ENCODE measurements at places on chromosomes 4 and X.

DNA sequence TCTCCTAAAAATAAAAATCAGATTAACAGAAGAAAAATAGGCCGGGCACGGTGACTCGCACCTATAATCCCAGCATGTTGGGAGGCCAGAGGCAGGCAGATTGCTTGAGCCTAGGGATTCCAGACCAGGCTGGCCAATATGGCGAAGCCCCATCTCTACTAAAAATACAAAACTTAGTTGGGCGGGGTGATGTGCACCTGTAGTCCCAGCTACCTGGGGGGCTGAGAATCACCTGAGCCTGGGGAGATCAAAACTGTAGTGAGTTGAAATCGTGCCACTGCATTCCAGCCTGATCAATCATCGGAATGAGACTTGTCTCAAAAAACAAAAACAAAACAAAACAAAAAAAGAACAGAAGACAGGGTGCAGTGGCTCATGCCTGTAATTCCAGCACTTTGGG lies 32.8 kb upstream of the NOCT start:
- DNase-seq = no peak

- DNase-seq = no peak
These were observed 82.5 kb downstream of the HS6ST2 start for GRCh38 chrX:132875650-132876522.

GRCh38 chrX:134990801-134991481 lies at the start of gene SMIM10:
TSS of gene SMIM10 (plus strand) at chrX:134990991. CDS start at chrX:134991096, 105 bp downstream.
- DNase-seq = peak; percentile 6

GRCh38 chrX:155215443-155216178 lies 649 bp upstream of the VBP1 start:
- no peak for DNase-seq

GRCh38 chrX:23770142-23770541 lies 12.8 kb upstream of the SAT1 start:
- no peak for DNase-seq

DNA sequence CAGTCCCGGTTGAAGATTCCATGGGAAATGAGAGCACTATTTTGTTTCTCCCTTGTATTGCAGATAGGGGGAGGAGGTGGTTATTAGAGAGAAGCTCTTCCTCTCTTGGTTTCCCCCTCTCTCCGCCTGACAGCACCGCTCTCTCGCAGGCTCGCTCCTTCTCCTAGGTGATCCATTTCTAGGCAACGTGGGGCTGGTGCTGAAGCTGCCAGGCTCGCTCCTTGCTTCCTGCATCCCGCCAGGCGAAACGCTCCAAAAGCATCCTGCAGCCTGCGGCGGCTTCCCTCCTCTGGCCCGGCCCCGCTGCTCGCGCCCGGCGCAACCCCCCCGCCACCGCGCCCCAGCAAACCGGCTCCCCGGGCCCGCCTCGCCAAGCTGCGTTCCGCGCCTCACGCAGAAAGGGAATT lies at the start of gene GRID2:
GRID2 (plus strand) TSS at position 346 of the 407 bp plus-strand sequence.
- no peak for DNase-seq

- DNase-seq = no peak
These were observed 156.0 kb upstream of the ANKRD50 start for GRCh38 chr4:124868495-124868894.

- no peak for DNase-seq
These were observed 26.8 kb upstream of the FMR1 start for GRCh38 chrX:147884958-147885357.

GRCh38 chr4:17565846-17566245 lies 11.2 kb upstream of the LAP3 start:
- no peak for DNase-seq

DNA sequence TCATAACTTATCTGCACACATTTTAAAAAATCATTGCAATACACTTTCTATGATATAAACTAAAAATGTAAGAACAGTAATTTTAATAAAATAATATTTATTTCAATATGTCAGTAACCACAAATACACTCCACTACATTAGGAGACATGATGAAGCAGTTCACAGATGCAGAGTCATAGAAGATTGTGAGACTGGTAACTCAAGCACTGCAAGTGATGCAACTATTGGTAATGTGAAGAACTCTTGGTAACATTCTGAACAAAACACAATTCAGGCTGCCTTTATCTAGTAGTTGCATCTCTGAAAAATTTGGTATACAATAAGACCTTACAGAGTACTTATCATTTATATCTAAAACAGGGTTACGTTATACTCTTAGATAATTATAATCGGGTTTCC lies 52.6 kb upstream of the LRAT start:
- no peak for DNase-seq

GRCh38 chr4:101009471-101009870 lies 337.9 kb downstream of the PPP3CA start:
- DNase-seq = no peak

- DNase-seq = no peak
These were observed 109.9 kb upstream of the FAM47C start for GRCh38 chrX:36898301-36898700.

- DNase-seq = no peak
These were observed 234.1 kb downstream of the DHRSX start for GRCh38 chrX:2266445-2267349.

GRCh38 chr4:36241771-36242170 lies 2.5 kb downstream of the ARAP2 start:
- DNase-seq = no peak

DNA sequence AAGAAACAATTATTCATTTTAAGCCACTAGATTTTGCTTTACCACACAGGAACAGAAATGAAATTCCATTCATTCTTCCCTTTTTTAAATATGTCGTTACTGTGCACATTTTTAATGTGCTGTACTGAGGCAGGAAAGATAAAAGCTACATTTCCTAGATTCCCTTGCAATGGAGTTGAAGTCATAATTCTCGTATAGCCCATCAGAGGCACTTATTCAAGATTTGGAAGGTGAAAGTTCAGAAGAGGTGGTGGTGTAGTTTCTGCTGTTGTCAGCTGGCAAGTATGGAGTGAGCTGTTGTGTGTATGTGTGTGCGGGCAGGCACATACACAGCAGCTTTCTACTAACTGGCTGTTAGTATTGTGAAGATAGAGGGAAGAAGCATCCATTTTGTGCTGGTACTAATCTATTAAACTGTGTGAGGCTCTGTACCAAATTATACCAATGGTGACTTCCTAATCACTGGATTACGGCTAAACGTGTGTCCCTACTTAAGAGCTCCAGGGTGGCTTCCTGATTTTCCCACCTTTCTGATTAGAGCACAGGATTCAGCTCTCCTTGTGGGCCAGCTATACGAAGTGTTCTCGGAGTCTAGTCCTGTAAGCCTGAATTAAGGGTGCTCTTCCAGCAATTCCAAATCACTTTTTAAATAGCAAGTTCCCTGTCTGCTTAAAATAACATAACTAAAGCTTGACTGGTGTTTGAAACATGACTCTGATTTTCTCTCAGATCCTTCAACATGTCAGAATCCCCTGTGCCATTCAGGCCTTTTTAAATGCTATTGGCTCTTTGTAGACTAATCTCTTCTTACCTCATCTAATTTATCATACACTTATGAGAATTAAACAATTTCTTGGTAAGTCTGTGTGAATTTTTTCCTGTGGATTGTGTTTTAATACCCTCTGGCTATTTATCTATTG lies 43.8 kb downstream of the PDS5A start:
- no peak for DNase-seq

DNA sequence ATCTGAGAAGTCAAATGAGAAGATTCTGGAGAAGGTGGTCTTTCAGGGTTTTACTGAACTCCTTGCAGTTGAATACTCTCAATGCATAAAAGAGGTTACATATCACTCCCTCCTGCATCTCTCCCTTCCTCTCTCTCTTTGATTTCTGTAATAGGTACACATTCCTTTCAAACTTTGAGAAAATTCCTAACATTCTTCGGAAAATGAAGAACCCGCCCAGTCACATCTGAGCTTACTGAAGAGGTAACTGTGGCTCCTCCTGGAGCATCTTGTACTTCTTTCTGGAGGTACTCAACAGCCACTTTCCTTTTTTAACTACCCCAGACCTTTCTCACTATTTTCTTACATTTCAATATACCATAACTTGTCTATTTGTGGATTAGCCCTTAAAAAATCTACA lies 24.7 kb downstream of the NDST3 start:
- no peak for DNase-seq

DNA sequence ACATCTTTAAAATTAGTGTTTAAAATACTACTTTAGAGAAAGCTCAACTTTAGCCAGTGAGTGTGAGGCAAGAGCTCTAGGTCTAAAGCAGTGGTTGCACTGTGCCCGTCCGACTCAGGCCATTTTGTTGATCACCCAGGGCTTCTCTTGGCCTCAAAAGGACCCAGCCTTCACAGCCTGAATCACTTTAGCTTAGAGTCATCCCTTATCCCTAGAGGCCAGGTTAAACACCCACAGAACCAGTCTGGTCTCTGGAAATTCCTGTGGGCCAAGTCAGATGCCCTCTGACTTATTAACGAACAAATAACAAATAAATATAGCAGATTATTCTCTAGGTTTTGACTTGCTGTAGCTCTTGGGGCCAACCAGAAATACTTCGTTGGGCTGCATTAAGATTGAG lies 102.3 kb downstream of the WWC2 start:
- DNase-seq = no peak

DNA sequence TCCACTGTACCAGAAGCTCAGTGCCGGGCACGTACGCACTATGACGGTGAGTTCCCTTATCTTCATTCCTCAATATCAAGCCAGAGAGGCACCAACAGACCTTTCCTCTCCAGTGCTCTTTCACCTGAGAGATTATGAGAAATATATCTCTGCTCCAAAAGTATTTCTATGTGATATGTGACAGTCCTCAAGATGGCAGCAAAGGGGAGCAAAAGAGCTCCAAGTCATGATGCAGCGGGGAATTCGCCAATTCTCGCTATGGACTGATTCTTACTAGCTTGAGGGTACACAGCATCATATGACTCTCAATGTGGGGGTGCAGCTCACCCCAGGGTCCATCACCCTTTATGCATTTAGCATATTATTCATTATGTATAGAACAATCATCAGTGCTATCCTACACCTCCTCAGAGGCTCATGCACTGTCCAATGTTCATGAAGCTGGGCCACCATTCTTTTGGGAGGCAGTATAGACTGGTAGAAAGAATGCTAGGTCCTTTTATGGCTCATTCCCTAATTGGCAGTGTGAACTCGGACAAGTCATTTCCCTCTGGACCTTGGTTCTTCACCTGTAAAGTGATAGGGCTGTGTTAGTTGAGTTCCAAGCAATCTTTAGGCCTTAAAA lies 12.8 kb upstream of the IQSEC2 start:
- no peak for DNase-seq

DNA sequence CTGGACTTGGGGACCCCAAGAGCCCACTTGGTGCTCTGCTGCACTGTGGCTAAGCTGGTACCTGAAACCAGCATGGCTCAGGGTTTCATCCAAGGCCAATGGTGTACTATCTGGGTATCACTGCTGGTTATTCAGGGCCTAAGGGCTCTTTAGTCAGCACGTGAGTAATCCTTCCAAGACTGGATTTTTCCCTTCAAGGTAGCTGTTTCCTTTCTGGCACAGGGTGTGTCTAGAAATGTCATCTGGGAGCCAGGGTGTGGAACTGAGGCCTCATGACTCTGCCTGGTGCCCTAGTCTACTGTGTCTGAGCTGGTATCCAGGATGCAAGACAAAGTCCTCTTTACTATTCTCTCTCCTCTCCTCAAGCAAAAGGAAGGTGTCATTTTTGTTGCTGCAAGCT lies 99.0 kb upstream of the QRFPR start:
- no peak for DNase-seq

DNA sequence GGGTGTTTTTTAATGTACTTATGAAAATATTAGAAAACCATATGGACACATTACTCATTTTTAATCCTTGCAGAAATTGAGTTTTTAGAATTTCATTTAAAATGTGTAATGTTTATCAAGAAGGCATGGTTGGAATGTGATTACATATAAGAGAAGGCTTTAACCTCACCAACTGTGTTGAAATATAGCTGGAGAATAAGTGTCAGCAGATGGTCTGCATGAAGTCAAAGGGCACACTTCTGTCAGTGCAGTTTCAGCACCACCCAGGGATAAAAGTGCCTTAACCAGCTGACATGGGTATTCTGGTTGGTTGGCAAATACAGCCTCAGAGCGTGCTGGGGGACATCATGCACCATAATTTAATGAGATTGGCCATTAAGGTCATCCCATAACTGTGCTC lies 21.2 kb upstream of the ANTXR2 start:
- no peak for DNase-seq

DNA sequence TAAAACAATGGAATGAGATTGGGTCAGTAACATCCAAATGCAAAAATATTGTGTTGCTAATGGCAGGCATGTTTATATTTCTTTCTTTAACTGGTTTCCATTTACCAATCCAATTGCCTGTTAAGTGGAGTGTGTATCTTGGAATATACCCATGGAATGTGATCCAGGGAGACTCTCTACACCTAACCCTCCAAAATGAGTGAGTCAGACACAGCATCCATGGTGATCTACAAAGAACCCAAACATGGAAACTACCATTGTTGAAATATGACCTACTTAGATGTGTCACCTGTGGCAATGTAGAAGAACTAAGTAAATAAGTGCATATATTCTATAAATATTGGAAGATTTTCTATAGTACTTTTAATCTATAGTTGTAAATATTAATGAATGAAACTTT lies 110.3 kb downstream of the AREG start:
- no peak for DNase-seq

DNA sequence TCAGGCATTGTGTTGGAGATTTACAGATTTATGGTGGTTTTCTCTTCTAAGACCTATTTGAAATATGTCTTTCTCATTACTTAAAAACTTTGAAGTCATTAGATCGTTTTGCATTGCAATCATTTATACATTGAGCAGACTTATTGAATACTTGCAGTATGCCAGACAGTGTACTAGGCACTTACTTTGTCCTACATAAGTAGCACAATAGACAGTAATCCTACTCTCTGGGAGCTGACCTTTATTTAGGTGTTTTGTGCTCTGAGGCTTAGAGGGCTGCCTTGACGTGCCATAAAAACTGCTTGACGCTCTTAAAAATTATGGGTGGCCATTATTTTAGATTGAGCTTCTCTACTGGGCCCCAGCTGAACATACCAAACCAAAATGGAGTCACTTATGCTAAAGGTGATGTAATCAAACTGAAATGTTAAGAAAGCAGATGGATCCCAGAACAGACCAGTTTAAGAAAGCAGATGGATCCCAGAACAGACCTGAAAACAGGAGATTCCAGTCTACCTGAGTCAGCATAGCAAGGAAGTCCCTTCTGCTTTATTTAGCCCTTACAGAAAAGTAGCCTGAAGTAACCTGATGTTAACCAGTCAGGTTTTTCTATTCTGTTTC lies 42.4 kb downstream of the PTTG2 start:
- no peak for DNase-seq

DNA sequence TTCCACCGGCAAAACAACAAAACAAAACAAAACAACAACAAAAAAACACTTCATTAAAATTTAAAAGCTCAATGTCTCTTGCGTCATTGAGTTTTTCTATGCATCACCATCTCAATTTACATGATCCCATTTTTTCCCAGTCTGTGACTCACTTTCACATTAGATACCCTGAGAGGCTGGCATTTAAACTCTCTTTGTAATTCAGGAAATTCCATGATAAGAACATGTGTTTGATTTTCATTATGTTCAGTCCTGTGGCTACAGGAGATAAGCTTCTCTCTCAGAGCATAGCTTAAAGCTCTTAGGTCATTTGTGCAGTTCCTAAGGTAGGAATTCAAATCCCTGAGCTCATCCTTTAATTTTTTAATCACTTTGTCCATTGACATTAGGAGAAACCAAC lies 104.6 kb downstream of the NBDY start:
- DNase-seq = no peak

All from activated gamma-delta T cell treated with Interleukin-2 at 50 U/mL for 16 hours (primary cell).